ENCODE measurements at places on chromosomes 6 and 20.

DNA sequence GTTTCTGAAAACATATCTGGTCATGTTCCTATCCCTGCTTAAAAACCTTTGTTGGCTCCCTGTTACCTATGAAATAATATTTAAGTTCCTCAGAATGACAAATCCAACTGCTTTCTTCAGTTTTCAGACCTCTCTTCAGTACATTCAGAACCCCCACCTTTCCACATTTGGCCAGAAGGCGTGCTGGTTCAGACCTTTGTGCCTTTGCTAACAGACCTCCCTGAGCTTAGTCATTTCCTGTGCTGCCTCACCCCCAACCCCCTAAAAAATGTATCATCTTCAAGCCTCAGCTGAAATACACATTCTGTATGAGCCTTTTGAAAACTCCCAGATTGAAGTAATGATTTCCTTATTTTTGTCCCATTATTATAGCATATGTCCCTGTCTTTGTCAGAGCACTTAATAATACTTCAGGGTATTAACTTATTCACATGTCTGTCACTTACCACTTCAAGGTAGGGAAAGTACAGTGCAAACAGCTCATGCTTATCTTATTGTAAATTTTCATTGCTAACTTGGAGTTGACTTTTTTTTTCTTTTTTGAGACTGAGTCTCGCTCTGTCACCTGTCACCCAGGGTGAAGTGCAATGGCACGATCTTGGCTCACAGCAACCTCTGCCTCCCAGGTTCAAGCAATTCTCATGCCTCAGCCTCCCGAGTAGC is 19.7 kb downstream of the FAM217A start:
- peak; percentile 91 for DNase-seq

DNA sequence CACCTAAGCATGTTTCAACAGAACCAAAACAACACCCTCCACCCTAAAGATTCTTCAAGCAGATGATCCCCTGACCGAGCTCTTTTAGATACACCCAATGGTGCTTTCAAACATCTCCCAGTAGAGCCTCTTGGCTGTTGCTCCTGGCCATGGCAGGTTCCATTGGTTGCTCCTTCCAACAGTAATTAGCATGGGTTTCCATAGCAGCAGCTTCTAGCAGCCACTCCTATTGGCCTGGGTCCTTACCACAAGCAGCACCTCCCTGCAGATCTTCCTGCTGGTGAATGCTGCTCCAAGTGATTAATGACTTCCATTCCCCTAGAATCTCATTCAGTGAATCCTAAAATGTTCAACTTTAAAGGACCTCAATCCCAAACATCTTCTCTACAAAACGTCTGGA is 13.9 kb downstream of the CCN2 start:
- no peak for DNase-seq

- no peak for DNase-seq
These were observed 131.6 kb downstream of the HFE start for GRCh38 chr6:26218824-26219223.

- DNase-seq: no peak
These were observed 108.9 kb upstream of the KCNG1 start for GRCh38 chr20:51131811-51132210.

GRCh38 chr20:62511915-62512610 is 36.3 kb upstream of the GATA5 start:
- DNase-seq: no peak

DNA sequence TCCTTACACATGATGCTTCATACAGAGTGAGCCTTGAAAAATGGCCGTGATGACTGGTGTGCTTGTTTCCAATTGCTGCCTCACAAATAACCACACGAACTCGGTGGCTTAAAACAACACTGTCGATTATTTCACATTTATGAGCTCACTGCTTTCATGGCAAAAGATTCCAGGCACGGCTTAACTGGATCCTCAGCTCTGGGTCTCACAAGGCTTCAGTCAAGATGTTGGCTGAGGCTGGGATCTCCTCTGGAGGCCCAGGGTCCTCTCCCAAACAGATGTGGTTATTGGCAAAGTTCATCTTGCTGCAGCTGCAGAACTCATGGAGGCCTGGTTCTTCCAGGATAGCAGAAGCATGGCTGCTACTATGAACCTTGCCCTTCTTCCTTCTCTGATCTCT is 144.6 kb downstream of the TFAP2C start:
- DNase-seq: no peak

GRCh38 chr6:97656236-97656635 is 373.2 kb upstream of the MMS22L start:
- no peak for DNase-seq

DNA sequence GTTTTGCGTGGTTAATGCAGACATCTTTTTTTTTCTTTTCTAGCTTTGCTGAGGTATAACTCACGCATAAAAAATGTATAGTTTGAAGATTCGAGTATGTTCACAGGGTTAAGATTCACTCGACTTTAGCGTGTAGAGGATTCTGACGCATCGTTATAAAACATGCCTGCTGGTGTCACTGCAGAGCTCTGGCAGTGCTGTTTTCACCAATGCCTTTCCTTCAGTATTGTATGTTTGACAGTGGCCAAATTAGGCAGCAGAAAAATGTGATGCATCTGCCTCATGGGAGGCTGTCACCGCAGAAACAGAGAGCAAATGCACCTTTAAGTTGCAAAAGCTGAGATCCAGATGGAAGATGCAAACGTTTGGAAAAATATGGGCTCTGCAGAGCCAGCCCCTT is 18.0 kb upstream of the SIRPB2 start:
- DNase-seq: peak; percentile 44

GRCh38 chr20:19735446-19735845 is 22.6 kb upstream of the RIN2 start:
- peak; percentile 93 for DNase-seq

GRCh38 chr20:12733811-12734210 is 275.0 kb upstream of the SPTLC3 start:
- DNase-seq: no peak

DNA sequence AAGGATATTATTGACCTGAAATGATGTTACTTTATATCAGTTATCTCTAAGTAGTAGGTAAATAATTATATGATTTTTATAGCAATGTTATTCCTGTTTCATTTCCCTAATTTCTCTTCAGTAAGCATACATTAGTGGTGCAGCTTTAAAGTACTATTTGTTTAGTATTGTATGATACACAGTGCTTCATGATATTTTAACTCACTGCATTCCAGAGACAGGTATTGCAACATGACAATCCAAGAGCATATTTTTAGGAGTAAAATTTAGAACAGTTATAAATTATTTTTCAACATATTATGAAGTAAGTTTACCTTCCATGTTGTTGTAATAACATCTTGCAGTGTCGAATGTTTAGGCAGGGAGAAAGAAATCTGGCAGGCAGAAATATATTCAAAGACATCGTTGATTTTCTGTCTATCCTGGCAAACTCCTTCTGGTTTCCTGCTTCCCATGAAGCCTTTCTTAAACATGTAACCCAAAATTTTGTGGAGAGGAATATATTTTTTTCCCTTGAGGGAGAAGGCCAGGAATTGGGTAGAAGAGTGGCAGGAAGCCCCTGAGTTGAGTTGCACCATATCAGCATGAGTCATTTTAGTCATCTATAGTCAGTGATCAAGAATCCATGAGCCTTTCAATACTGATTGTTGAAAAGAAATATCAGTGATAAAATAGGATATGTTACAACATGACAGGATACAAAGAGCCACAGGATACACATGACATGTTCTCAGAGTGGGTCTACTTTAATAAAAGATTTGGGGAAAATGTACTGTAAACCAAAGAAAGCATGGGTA is 29.0 kb upstream of the PTCHD4 start:
- DNase-seq: no peak

DNA sequence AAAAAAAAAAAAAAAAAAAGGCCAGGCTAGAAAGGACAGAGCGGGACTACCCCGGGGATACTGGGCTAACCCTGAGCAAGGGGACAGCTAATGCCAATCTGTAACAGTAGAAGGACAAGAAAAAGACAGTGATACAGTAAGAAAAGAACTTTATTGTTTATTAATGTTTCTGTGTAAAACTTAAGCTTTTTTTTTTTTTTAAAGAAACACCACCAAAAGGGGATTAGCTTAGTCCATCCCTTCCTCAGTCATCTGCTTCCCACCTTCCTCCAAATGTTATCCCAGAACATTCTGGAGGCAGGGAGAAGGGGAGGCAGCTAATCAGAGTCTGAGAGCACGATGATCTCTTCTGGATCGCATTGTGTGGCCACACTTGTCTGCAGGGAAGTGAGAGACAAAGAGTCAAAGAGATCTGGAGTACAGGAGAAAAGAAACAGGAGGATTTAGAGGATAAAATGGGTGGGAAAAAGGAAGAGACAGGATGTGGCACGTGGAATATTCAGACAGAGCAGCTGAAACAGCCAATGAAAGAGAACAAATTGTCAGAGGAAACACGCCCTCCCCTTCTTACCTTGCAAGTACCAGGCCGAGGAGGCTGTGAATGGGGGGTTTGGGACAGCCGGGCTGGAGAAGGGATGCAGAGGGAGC is 1.0 kb upstream of the ZBTB22 start:
- no peak for DNase-seq

- no peak for DNase-seq
These were observed 44.7 kb upstream of the GRM4 start for GRCh38 chr6:34190504-34191122.

- DNase-seq: no peak
These were observed 110.8 kb upstream of the MLN start for GRCh38 chr6:33914645-33915044.

GRCh38 chr6:3786141-3786540 is 34.6 kb upstream of the PXDC1 start:
- no peak for DNase-seq

DNA sequence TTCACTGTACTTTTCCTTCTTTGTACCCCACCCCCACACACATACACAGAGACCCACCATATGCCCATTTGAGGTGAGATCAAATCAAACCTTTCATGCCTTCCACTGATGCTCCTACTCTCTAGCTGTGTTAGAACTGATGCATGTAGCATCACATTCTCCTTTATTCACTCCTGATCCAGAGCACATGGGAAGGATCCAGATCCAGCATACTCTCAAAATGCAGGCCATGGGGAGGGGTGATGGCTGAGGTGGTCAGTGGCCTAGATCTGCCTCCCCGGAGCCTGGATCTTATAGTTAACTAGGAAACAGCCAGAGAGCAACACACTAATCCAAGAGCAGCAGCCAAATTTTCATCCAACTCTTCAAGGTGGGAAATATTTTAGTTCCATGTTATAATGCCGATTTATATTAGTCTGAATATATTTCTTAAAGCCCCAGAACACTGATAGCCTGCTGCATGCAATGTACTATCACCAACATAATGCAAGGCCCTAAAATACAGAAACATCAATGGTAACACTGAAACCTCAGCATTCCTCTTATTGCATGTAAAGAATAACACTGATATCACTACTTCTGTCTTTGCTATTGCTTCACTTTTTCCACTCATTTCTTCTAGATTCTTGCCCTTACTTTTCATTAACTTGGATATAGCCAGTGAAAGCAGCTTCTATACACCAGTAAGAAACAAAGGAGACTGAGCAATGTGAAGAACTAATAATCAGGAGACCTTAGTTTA is 126.8 kb upstream of the BEND6 start:
- no peak for DNase-seq

DNA sequence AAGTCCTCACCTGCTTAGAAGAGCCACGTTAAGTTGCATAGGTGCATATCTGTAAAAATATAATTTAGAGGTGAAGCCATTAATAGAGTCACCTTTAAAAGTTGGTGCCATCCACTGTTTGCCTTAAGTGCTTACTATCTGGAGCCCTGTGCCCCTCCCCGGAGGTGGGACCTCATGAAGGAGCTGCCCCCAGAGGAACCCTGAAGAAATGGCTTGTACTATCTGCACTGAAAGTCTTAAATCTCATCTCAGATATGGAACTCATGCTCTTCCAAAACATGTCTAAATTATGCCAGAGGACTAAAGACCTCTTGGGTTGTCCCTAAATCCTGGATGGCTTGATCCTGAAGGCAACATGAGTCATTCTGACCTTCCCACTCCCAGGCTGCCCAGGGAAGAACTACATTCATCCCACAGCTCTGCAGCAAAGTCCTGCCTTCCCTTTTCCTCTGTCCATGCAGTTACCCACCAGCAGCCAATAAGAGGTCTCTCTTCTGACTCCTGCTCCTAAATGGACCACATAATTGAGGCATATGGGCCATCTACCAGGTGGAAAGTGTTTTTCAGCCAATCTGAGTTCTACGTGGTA is 85.3 kb downstream of the ASXL1 start:
- no peak for DNase-seq

DNA sequence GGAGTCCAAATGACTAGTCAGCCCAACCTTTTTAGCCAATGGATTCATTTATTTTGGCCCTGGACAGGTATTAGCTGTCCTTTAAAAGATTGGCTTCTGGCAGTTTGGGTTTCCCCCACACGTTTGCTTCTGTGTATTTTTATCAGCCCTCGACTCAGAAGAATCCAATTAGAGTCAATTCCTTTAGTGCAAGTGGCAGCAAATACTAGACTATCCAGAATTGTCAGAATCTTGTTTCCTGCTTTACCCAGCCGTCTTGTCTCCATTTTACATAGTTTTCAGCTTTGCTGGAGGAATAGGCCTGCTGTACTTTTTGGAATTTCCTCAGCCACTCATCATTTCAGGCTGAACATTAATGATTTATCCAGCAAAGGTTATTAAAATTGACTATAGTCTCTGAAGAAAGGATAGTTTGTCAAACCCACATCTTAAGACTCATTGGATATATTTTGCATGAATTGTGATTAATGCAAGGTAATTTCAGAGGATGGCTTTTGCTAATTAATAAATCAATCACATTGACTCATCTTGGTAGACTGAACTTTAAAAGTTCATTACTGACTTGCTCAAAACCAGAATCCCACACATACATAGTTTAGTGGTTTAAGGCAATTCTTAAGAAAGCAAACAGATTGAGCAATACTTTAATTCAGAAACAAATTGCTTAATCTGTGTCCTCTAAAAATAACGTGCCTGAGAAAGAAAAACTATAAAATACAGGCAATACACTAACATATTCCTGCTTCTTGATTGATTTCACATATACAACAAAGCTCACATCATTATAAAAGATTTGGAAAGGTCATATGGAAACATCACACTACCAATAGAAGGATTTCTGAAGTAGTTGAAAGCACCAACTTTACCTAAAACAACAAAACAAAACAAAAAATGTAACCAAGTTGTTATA is 62.9 kb upstream of the ZNF217 start:
- peak; percentile 10 for DNase-seq

DNA sequence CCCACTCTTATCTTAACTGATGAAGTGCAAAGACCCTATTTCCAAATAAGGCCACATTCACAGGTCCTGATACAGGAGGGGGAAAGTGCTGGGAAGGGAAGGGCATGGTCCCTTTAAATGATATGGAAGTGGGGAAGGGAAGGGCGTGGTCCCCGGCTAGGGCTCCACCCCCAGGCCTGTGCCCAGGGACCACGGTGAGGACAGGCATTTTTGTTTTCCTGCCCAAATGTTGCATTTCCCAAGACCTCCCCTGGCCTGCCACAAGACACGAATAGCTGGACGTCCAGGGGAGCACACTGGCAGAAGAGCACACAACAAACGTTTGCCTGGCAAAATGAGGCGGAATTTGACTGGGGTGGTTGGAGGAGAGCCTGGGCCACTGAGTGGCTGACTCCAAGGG is 16.1 kb upstream of the HFE start:
- no peak for DNase-seq

DNA sequence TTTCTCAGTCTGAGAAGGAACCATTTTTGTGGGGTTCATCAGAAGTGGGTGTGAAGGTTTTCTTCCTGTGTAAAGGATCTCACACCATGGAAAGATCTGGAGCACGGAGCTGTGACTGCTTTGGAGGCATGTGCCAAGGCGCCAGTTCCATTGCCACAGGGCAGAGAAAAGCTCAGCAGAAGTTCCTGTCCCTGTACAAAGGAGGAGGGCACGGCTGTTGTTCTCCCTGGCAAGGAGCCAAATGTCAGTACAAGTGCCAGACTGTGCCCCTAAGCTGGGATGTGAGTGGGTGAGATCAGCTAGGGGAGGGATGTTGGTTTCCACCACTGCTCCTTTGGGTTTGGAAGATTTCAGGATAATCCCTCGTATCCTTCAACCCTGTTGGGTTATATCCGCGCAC is 117.3 kb downstream of the CRYBG1 start:
- DNase-seq: no peak

Measured in A172 (cell line).